ENCODE measurements at places on chromosomes 6 and 20.

DNA sequence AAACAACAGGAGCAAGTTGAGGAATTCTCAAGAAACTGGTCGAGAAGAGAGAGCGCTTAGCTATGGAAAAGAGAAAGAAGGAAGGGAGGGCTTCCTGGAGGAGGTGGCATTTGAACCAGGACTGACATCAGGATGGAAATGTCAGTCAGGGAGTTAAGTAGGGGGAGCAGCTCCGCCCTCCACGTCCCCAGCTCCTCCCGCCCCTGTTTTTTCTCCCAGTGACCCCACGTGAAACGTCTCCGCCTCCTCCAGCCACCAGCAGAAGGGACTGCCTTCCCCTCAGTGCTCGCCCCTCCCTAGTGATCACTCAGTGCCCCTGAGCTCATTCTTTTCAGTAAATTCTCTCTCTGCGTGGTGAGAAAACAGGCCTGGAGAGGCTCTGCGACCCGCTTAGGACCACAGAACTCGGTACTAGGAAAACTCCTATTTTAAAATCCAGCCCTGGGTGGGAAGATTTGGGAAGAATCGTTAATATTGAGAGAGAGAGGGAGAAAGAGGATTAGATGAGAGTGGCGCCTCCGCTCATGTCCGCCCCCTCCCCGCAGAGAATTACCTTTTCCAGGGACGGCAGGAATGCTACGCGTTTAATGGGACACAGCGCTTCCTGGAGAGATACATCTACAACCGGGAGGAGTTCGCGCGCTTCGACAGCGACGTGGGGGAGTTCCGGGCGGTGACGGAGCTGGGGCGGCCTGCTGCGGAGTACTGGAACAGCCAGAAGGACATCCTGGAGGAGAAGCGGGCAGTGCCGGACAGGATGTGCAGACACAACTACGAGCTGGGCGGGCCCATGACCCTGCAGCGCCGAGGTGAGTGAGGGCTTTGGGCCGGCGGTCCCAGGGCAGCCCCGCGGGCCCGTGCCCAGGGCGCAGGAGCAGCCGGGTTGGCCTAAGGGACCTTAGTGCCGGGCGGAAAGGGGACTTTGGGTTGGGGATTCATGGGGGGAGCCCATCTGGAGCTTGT lies 4.6 kb downstream of the HLA-DPB1 start:
- DNase-seq: no peak

DNA sequence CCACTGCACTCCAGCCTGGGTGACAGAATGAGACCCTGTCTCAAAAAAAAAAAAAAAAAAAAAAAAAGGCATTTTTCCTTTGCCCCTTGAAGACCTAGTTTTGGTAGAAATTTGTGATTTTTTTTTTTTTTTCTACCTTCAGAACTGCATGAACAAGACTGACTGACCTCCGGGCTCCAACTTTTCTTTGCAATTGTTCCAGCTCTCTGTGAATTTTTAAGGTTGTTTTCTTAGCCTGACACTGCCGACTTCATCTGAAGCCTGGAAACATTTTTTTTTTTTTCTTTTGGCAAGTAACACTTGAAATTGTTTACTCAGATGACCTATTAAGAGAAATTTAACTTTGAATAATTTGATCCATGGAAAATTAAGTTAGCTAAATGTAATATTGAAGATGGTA lies 73.0 kb downstream of the SLC24A3 start:
- no peak for DNase-seq

GRCh38 chr6:166936079-166936787 lies 20.1 kb downstream of the RNASET2 start:
- DNase-seq: no peak

GRCh38 chr20:41032271-41032670 lies 3.6 kb downstream of the TOP1 start:
- no peak for DNase-seq

DNA sequence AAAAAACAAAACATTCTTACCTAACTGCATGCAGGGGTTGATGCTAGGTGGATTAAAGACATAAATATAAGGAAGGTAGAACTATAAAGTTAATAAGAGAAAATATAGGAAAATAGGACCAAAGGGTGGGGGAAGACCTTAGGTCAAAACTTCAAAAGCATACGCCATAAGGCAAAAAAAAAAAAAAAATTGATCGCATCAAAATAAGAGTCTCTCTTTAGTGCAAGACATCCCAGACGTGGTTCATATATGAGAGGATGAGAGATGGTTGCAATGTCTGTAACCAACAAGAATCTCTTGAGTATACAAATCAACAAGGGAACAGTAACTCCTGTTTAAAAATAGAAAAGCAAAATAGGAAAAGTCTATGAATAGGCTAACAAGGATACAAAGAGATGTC lies 8.5 kb downstream of the BAG2 start:
- DNase-seq: no peak

GRCh38 chr6:25934735-25935313 lies 4.3 kb upstream of the SLC17A2 start:
- DNase-seq: no peak

- DNase-seq: no peak
These were observed 58.4 kb upstream of the TOP1 start for GRCh38 chr20:40970218-40970617.

- DNase-seq: no peak
These were observed 64.4 kb downstream of the PSMG4 start for GRCh38 chr6:3323148-3323547.

DNA sequence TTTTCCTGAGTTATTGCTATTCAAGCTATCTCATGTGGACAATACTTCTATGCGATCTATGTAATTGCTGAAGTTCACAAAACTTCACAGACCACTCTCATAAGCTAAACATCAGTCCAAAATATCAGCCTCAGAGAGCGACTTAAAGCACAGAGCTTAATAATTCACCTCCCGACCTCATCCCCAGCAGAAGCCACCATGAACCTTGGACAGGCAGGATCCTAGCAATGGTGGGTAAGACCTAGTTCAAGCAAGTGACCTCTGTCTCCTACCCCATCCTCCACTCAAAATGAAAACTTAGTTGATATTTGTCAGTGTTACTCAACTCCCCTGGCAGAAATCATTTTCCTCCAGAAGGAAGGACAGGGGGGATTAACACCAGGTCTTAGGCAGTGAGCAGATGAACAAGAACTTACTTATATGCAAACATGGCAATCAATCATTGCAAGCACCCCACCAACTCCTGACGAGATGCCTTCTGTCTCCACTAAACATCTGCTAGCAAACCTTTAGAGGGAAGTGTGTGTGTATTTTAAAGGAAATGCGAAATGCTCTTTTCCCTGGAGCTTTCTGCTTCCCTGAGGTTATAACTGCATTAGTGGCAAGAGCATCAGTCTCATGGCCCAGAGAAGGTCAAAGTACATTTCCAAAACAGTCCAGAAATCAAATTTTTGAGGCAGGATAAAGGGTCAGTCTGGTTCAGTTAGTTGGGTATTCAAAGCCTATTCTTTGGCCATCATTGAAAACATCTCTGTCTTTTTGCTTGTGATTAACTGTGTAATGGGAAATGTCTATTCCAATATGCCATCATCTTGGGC lies 90.0 kb downstream of the SLC22A23 start:
- DNase-seq: no peak

DNA sequence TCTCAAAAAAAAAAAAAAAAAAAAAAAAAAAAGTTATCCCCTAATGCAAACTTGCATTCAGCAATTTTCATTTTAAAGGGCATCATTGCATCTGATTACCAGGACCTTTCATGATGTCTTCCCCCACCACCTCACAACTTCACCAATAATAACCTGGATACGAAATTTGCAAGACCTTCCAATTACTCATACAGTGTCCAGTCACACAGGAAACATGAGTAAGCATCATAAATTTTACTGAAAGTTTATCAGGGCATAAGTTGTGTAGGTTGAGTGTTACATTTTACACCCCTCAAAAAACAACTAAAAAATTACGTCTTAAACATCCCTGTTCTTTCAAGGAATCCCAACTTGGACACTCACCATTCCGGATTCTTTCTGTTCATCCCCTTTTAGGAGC lies 79.1 kb upstream of the ANKEF1 start:
- no peak for DNase-seq

DNA sequence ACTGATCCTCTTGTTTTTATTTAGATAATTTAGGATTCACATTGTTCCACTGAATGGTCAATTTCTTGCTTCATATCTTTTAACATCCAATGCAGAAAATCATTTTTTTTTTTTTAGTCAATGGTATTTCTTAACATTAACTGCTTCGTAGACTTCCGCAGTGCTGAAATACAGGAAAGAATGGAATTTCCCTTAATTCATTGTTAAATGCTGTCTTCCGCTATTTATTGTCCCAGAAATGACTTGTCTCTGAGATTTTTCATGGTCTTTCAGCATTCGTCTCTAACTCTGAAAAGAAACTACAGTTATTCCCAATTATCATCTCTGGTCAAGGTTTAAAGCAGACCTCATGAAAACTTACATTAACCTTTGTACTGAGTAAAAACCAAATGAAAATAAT lies 1029.1 kb upstream of the MANEA start:
- no peak for DNase-seq

DNA sequence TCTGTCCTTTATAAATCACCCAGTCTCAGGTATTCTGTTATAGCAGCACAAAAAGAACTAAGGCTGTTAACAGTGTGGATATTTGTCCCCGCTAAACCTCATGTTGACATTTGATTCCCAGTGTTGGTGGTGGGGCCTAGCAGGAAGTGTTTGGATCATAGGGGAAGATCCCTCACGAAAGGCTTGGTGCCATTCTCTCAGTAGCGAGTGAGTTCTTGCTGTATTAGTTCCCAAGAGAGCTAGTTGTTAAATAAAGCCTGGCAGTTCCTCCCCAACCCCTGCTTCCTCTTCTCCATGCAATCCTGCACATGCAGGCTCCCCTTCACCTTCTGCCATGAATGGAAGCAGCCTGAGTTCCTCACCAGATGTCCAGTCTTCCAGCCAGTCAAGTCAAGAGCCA lies 29.8 kb upstream of the ERVFRD-1 start:
- DNase-seq: no peak

DNA sequence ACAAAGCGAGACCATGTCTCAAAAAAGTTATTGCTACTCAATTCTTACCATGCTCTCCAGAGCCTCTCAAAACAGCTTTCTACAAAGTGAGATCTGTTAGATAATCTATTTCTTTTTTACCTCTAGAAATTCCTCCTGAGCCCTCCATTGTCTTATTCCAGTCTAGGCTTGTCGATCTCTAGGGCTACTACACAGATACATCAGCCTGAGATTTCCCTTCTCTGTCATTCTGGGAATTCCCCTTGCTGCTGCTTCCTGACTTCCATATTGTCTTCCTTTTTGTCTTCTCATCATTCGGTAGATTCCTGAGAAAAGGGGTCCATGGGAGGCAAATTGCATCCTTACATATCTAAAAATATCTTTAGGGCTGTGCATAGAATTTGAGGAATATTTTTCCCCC lies 75.6 kb upstream of the GNRH2 start:
- no peak for DNase-seq

DNA sequence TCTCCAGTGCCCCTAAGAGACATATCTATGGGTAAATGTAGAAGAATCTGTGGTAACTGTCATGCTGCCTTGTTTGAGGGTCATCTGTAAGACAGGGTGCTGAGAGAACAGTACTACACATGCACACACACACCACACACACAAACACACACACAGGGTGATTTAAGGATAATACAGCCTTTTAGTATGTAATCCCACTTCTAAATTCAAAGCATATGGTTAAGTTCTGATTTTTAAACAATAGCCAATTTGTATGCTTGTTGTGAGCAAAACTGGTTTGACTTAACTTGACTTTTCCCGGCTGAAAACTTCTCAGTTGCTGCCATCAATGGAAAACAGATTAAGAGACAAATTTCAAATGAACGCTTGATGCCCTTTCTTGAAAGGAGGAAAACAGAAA lies 241.8 kb downstream of the ADGRG6 start:
- DNase-seq: no peak

DNA sequence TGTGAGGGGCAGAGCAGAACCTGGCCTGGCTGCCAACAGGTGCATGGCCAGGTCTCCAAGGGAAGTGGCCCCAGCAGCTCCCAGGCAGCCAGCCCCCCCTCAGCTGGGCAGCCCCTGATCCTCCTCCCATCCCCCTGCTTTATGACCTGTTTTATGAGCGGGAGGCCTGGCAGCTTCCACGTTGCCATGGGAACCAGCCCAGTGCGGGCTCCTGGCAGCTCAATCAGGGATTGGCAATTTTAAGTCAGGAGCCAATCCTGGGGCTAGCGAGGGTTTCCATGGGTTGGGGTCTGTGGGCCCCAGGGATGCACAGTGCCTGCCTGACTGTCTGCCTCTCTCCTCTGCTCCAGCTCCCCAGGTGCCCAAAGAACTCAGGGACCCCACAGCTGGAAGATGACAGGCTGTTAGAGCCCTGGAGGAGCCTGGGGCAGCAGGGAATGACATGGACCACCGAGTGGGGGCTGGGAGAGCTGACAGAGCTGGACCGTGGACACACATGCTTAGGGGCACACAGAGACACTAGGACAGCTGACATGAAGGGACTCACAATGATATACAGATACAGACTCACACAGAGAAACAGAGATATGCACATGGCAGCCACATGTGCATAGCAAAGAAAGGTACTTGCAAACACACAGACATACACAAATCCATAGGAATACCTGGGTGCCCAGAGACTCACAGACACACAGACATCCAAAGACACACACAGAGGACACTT lies 56.5 kb upstream of the SIRPA start:
- no peak for DNase-seq

GRCh38 chr6:124226396-124226795 lies 422.7 kb downstream of the NKAIN2 start:
- DNase-seq: no peak

GRCh38 chr20:37850724-37851355 lies 52.1 kb upstream of the VSTM2L start:
- DNase-seq: no peak

- DNase-seq: no peak
These were observed 16.0 kb downstream of the ANKS1A start for GRCh38 chr6:34904990-34905613.

GRCh38 chr6:14222956-14223355 lies 105.4 kb downstream of the CD83 start:
- no peak for DNase-seq

GRCh38 chr6:122709922-122710512 lies 69.5 kb upstream of the FABP7 start:
- DNase-seq: no peak

DNA sequence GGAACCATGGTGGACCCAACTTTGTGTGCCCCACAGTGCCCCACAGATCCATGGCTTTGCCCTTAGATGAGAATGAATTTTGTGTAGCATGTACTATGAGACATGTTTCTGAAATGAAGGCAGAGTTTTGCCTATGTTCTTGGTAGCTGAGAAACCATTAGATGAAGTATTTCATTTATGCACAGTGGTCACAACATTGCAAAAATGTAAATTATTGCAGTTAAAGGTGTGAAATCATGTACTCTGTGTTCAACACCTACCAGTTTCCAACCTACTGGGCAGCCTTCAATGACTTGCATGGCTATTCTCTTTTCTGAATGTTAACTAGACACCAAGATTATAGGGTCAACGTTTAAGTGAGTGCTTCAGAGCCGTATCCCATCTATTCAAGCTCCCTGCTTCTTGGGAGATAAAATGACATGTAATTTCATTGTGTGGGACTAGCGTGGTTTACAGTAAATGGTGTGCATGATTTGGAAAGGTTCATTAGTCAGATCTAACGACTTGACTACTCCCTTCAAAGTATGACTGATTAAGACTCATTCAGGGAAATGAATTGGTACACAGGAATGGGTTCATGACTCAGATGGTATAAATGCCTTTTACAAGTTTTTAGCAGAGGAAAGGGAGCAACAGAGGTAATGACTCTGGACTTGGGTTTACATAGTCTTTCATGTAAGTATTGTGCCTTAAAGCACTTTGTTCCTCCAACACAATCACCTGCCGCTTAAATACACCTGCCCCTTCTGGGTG lies 106.1 kb upstream of the AKIRIN2 start:
- DNase-seq: no peak

Data from stimulated activated CD4-positive, alpha-beta T cell treated with anti-CD3 and anti-CD28 coated beads, TNF-alpha, amount 100 ng/mL, for 4 hours (primary cell).